ENCODE measurements at places on chromosomes 11 and 22.
A peak's percentile ranks its signal among the peaks of the same experiment; 100 is the strongest.

DNA sequence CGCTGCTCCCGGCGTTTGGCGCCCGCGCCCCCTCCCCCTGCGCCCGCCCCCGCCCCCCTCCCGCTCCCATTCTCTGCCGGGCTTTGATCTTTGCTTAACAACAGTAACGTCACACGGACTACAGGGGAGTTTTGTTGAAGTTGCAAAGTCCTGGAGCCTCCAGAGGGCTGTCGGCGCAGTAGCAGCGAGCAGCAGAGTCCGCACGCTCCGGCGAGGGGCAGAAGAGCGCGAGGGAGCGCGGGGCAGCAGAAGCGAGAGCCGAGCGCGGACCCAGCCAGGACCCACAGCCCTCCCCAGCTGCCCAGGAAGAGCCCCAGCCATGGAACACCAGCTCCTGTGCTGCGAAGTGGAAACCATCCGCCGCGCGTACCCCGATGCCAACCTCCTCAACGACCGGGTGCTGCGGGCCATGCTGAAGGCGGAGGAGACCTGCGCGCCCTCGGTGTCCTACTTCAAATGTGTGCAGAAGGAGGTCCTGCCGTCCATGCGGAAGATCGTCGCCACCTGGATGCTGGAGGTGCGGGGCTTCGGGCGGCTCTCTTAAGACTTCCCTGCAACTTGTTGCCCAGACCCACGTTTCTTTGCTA lies at the start of gene CCND1:
Gene CCND1, plus strand, starts transcription at position 162 of the 587 bp plus-strand sequence. Its CDS starts 158 bp downstream, at position 320.
- peak; percentile 66 for DNase-seq

DNA sequence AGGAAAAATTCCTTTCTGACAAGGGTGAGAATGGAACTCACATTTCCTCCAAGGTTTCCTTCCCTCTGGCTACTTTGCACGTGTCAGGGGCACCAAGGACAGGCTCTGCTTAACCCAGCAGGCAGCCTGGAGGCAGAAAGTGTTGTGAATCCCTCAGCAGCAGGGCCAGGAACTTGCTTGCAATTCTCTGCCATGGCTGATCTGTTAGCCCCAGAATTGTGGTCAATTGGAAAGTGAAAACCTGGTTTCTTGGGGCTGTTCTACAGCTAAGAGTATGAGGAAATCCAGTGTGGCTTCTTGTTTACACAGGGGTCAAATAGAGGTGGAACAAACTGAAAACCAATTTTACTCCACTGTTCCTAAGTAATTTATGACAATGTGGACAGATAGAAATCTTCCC lies 38.3 kb upstream of the CEP295 start:
- peak; percentile 15 for DNase-seq

- peak; percentile 63 for DNase-seq
These were observed 36.2 kb downstream of the TXN2 start for GRCh38 chr22:36445158-36445668.

GRCh38 chr11:74005721-74006517 lies 3.0 kb downstream of the UCP3 start:
- DNase-seq: no peak

GRCh38 chr11:75245356-75246005 lies 4.9 kb downstream of the TPBGL start:
- DNase-seq: peak; percentile 8

- no peak for DNase-seq
These were observed 13.0 kb upstream of the TBX1 start for GRCh38 chr22:19747551-19747950.

- no peak for DNase-seq
These were observed 296.2 kb downstream of the CNTN5 start for GRCh38 chr11:99316776-99317520.

- peak; percentile 32 for DNase-seq
These were observed 23.1 kb downstream of the A4GALT start for GRCh38 chr22:42697542-42698013.
